ENCODE measurements at places on chromosomes 2 and 18.

DNA sequence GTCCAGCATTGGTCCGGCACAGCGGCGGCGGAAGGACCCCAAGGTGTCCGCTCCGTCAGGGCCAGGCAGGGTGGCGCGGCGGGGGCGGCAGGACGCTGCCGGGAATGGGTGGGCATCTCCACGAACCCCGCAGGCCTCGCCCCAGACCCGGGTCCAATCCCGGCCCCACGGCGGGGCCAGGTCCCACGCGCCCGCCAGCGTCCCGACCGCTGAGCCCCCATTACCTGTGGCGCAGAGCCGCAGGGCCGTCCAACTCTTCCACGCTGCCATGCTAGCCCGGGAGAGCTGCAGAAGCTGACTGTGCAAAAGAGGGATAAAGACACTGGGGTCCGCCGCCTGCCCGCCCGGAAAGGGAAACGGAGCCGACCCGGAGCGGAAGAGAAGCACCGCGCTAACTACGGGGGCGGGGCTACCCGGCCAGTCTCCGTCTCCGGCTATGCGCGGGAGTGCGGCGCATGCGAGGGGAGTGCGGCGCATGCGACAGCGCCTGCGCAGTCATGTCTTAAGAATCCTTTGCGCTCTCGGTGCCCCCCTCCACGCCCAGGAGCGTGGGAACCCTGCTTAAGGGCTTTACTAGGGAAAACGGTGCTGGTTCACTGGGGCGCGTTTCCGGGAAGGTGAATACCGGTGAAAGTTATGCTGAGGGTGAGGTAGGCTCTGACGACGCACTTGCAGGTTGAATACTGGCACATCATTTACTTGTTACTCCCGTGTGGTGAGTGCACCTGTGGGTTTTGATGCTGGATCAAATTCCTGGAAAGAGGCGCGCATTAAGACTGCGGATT, at the start of gene TMX3:
Gene TMX3, minus strand, starts transcription at position 397 of the 785 bp plus-strand sequence. Its CDS starts 127 bp downstream, at position 270.
- peak; percentile 91 for DNase-seq

GRCh38 chr2:64463781-64464180, 9.8 kb downstream of the LGALSL start:
- DNase-seq = no peak

DNA sequence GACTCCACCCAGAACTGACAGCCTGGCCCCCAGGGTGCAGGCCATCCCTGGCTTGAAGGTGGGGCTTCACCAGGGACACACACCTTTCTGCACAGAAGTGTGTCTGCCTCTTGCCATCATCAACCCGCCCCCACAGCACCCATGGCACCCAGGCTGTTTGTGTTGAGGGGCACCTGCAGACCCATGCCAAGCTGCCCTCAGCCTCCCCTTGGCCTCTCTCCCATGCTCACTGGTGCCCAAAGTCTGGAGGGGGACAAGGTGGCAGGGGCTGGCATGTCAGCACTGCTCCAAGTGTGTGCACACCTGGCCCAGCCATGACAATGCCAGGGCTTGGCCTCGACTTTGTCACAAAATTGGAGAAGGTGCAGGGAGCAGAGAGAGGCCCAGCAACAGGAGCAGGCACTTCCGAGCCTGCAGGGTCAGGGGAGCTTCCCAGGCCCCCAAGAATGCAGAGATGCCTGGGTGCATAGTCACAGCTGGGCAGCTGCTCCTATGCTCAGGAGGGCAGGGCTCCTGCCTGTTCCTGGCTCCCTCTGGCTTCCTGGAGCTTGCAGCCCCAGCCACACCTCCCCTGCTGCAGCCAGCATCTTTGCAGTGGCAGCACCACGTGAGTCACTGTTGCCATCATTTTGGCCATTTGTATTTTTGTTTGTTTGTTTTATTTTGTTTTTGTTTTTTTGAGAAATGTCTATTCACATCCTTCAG, 280.6 kb upstream of the UBE2E3 start:
- DNase-seq = no peak

- DNase-seq = no peak
Measured at GRCh38 chr2:219362072-219362471, 25.6 kb downstream of the DNPEP start.

DNA sequence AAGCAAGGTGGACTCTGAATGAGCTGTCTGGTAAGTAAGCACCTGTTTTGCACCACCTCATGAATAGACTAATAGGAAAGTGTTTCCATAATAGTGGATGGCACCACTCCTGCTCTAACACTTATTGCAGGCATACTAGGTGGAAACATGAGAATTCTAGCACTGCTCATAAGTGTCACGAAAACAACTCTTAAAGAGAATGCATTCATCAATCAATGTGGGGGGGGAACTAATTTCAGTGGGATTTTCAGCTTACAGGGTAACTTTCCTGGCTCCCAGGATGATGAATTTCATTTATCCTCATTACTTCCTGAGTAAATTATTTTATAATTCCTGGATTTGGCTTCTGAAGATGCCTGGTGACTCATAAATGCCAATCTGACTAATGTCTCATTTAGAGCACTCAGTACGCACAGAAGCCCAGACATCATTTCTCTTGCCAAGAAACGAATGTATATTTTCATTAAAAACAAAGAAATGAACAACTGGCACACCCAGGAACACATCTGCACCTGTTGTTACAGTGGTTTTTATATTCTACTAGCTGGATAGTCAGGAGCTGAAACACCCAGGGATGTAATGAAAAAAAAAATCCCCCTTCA, 129.6 kb downstream of the PID1 start:
- no peak for DNase-seq

- DNase-seq = no peak
Measured at GRCh38 chr2:171824086-171824485, 70.0 kb downstream of the SLC25A12 start.

GRCh38 chr2:100200985-100201384, 58.6 kb upstream of the AFF3 start:
- no peak for DNase-seq

- no peak for DNase-seq
Measured at GRCh38 chr2:50878251-50878650, 153.7 kb downstream of the NRXN1 start.

DNA sequence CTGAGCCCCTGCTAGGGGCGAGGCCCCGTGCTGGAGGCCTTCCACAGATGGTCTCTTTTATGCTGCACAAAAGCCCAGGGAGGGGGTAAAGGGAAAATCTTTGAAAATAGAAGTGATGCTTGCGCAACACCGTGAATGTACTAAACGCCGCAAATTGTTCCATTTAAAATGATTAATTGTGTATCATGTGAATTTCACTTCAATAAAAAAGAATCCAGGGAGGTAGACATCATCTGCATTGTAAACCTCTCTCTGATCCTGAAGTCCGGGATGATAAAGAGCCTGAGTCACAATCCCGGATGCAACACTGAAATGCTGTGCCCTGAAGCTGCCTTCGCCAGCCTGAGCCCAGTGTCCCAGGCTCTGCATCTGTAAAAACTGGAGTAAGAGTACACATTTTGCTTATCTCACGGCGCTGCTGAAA, 107.7 kb upstream of the PPP1CB start:
- no peak for DNase-seq

DNA sequence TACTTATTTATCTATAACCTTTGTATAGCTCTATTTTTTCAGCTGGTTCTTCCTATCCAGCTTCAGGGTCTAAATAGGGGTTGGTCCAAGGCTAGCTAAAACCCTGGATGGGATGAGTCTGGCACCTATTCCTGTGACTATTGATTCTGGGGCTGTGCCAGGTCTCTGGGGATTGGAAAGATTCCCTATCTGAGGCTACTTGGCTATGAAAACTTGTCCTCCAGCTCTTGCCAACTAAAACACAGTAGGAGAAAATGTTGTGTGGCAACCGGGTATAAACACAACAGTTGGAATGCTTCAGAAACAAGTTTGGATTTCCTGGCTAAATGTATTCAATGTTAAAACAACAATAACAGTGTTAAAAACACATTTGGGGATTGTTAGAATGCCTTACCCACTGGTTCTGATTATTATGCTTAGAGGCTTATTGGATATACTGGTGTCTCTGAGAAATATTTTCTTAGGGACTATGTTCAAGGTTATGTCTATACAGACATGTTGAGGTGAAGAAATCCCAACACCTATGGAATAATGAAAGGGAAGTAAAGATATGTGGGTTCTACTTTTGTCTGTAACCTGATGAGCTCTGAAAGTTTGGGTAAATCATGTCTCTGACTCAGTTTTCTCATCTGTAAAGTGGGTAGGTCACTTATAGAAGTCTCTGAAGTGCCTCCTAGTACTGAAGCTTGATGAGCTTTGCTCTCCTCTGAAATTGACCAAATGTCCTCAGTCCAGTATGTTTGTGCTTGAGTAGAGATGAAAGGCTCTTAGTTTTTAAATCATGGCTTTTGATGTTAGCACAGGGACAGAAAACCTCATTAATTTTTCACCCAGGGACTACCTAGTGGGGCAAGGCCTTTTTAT, 460.7 kb downstream of the MTX2 start:
- no peak for DNase-seq
